Head of caudate nucleus (tissue), 42 donors: ENCODE measurements at places on chromosomes 12 and 14.
A peak's percentile ranks its signal among the peaks of the same experiment; 100 is the strongest.

DNA sequence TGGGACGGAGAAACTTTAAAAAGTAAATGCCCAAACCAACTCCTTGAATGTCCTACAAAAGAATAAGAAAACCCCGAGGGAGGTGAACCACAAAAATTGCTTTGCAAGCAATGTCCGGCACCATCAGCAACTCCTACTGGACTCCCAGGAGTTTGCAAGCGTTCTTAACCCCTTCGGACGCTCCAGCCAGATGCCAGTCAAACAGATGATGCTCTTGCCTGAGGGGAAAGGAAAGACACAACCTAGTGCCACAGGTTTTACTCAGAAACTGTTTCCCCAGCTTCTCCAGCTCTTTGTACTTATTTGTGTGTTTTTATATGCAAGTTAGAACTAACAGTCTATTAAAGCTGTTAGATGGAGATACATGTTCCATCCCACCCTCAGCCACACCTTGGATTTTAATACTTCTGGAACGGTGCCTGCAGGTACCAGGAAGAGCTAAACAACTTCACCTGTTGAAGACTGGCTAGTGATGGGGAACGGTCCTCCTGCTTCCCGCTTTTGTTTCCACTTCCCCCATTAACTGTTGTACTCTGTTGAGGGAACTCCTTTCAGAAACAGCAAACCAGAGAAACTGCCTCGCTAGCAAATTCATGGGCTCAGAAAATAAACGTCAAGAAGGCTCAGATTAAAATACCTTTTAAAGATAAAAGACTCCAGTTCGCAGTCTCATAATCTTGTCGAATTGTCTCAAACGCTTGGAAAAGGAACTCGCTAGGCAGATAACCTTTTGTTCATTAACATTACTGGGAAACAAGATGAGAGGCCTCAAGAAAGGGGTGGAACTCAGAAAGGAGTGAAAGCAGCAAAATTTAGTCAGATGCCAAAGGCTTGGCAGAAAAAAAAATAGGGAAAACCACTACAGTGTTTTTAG is 1.1 kb upstream of the FERMT2 start:
- peak; percentile 53 for DNase-seq

- no peak for DNase-seq
Measured at GRCh38 chr12:125704803-125705202, 639.6 kb downstream of the AACS start.

DNA sequence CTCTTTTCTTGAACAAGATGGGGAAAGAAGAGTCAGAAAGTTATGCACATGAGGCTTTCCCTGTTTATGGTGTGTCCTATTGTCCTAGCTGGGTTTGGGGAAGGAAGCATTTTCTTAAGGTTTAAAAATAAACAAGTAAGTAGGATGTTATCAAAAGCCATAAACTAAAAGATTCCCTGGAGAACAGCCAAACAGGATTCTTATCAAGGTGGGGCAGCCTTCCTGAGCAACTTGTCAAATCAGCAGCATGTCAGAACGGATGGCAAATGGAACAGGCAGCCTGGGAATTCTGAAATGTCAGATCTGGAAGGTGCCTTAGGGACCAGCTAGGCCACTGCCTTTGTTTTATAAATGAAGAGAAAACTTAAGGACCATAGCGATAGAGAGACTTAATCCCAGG is 152.2 kb upstream of the RGS6 start:
- no peak for DNase-seq

DNA sequence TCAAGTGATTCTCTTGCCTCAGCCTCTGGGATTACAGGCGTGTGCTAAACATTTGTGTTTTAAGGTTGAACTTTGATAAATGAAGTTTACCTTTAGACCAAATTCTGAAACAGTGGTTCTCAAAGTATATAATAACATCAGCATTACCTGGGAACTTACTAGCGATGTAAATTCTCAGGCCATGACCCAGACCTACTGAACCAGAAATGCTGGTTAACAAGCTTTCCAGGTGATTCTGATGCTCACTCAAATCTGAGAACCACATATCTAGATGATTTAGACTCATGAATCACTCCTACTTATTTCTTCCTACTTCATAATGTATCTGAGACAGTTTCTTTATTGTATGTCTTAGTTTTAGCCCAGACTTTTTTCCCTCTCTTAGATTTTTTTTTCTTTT is 43.6 kb downstream of the RAD51B start:
- DNase-seq, result no peak

GRCh38 chr12:3520711-3521110 is 29.7 kb downstream of the PRMT8 start:
- no peak for DNase-seq

DNA sequence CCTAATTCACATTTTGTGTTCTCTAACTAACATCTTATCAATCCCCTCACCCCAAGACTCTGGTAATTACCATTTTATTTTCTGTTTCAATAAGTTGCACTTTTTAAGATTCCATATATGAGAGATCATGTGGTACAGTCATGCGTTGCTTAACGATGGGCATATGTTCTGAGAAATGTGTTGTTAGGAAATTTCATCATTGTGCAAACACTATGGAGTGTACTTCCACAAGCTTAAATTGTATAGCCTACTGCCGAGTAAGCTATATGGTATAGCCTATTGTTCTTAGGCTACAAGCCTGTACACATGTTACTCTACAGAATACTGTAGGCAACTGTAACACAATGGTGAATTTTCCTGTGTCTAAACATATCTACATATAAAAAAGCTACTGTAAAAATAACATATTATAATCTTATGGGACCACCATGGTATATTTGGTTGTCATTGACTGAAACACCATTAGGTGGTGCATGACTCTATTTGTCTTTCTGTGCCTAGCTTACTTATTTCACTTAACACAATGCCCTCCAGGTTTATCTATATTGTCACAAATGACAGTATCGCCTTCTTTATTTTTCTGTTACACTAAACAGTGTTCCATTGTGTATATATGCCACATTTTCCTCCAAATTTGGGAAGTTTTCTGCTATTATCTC is 473.4 kb upstream of the LMO3 start:
- no peak for DNase-seq

GRCh38 chr14:99773521-99774497 is 19.4 kb upstream of the EML1 start:
- DNase-seq, result peak; percentile 38

DNA sequence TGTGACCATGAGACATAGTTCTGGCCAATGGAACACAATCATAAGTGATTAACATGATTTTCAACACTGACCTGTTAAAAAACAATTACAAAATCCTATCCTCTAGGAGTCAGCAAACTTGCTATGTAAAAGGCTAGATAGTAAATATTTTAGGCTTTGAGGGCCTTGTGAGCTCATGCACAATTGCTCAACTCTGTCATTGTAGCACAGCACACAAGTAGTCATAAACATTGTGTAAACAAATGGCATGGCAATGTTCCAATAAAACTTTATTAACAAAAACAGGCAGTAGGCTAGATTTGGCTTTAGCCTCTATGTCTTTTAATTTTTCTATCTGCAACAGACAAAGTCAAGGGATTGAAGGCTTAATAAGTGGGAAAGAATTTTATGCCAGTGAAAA is 350.7 kb downstream of the C12orf50 start:
- no peak for DNase-seq

GRCh38 chr14:67580336-67581171 is 19.5 kb downstream of the PIGH start:
- no peak for DNase-seq

- DNase-seq, result no peak
Measured at GRCh38 chr14:101593411-101594238, 32.3 kb downstream of the DIO3 start.

GRCh38 chr14:59688224-59689170 is 111.9 kb upstream of the CCDC175 start:
- DNase-seq, result peak; percentile 52

DNA sequence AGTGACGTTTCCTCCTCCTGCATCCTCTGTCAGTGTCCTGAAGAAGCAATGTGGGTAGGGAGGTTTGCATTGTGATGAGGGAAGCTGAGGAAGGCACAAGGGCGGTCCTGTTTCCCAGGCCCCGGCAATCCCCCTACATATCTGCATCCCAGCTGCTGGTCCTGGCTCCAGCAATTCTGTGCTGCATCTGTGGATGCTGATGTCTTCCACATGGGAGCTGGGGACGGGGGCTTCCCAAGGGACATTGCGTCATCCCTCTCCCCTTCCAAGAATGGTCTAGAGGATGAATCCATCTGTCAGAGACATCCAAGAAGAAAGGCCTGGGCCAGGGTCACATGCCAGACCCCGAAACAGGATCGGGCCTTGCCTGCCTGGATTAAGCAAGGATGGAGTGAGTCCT is 52.1 kb downstream of the TSPAN11 start:
- DNase-seq, result no peak

- DNase-seq, result no peak
Measured at GRCh38 chr14:73719791-73720190, 5.6 kb upstream of the PNMA1 start.

DNA sequence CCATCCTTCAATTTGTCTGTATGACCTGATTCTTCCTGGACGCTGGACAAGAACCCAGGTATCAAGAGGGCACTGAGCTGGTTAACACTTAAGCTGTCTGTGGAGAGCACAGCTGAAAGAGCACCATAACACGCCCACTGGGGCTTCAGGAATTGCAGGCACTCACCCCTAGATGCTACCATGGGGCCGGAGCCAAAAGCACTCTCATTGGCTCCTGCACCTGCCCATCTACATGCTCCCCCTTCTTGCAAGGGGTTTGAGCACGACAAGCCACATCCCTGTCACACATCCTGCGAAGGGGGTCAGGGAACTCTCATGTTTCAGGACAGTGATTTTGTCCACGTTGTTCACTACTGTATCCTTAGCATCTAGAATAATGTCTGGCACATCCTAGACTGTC is 35.1 kb upstream of the TBC1D15 start:
- DNase-seq, result no peak

DNA sequence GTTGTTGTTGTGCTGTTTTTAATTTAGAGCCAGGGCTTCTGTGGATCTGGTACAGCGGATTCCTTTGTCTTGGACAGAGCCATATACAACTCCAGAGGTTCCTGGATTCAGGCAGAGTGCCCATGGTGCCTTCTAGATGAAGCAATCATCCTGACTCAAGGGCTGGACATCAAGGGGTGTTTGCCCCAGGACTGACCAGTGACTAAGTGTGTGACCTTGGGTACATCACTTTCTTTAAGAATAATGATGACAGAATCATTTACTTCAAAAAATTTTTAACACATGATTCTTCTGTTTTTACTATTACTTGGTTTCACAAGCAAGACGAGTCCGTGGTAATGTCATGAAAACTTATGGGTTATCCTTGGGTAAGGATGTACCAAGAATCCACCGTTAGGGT is 397.3 kb downstream of the ZFP36L1 start:
- DNase-seq, result no peak

DNA sequence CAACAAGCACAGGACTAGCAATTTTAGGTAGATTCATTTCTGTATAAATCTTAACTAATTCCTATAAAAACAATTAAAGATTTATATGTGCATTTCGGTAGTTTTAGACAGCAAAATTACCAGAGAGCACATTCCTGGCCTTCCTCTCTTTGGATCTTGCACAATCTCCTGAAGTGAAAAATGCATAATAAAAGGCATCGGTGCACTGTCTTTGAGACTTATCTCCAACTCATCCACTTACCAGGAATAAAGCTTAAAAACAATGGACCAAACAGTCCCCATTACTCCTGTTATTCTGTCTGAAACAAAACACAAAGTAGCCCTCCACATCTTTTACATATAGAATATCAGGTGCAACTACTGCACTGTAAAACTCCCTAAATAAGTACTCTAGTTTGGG is 69.3 kb downstream of the HECTD1 start:
- DNase-seq, result no peak

DNA sequence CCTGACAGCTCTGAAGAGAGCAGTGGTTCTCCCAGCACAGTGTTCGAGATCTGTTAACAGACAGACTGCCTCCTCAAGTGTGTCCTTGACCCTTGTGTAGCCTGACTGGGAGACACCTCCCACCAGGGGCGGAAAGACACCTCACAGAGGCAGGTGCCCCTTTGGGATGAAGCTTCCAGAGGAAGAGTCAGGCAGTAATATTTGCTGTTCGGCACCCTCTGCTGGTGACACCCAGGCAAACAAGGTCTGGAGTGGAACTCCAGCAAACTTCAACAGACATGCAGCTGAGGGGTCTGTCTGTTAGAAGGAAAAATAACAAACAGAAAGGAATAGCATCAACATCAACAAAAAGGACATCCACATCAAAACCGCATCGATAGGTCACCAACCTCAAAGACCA is 21.6 kb upstream of the ABCC9 start:
- no peak for DNase-seq

DNA sequence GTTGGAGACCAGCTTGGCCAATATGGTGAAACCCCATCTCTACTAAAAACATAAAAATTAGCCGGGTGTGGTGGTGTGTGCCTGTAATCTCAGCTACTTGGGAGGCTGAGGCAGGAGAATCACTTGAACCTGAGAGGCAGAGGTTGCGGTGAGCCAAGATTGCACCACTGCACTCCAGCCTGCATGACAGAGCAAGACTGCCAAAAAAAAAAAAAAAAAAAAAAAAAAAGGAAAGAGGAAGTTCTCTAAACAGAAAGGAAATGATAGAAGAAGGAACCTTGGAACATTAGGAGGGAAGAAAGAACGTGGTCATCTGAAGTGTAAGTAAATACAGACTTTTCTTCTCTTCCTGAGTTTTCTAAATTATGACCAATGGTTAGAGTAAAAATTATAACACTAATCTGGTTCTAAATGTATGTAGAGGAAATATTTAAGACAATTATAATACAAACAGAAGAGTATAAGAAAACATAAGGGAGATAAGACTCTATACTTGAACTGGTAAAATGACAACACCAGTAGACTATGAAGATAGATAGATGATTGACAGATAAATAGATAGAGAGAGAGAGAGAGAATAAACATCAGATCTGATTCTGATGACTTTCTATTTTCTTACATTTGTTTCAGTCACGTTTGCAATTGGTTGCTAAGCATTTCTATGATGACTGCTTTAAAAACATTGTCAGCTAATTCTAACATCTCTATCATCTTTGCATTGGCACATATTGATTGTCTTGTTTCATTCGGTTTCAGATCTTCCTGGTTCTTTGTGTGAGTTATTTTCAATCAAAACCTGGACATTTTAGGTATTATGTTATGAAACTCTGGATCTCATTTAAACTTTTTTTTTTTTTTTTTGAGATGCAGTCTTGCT is 12.9 kb upstream of the CORO1C start:
- no peak for DNase-seq

DNA sequence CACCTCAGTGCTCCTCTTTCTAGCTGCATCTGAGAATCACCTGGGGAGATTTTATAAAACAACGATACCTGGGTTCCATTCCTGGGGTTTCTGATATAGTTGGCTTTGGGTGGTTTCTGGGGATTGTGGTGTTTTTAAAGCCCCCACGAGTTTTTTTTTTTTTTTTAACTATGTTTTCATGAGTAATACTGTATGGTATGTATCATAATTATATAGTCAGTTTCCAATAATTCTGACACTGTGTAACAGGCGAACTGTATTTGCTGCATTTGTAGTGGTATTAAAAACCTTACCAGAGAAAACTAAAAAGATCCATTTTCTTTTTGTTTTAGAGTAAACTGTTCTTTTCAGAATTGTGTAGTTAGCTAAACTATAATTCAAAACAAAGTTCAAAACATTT is 84.9 kb downstream of the SRGAP1 start:
- DNase-seq, result no peak
